SHP77 treated with DMSO at 0.1 percent for 48 hours (cell line): ENCODE measurements at places on chromosomes 1 and 21.

GRCh38 chr1:9996624-9997582 lies at the start of gene RBP7:
RBP7 (plus strand) TSS chr1:9997228; CDS start chr1:9997259, 31 bp downstream.
- no peak for DNase-seq

- DNase-seq, result no peak
These were observed 516 bp upstream of the NMNAT2 start for GRCh38 chr1:183418696-183419095.

DNA sequence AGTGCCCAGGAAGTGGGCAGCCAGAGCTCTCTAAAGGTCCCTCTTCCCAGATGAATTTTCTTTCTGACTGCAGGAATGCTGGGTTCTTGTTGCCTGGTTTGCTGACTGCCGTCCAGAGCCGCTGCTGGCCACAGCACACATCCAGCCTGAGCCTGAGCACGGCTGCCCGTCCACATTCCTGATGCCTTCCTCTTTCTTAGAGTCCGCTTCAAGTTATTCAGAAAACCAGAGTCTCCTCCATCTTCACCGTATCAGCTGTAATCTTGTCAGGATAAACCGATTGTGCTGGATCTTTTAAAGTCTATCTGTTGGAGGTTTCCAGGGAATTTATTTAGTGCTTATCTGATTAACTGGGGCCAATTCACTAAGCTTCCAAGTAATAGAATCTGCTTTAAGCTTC lies 84.8 kb upstream of the BCAR3 start:
- no peak for DNase-seq

GRCh38 chr1:215581896-215582295 lies 14.8 kb downstream of the KCTD3 start:
- no peak for DNase-seq

GRCh38 chr1:110165761-110166231 lies 15.5 kb downstream of the SLC6A17 start:
- DNase-seq, result no peak

DNA sequence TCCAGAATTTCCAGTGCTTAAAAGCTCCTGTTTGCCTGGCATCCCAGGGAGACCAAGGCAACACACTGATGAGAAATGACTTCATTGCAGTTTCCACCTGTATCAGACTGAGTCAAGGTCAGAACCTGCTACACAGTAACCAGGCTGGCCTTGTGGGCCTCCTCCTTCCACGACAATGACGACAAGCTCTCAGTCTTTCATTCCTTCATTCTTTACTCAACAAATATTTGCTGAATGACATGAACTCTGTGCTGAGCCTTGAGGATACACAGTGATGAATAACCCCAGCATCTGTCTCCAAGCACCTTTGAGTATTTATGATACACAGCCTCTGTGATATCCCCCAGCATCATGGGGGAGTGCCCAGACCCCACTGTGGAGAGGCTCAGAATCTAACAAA lies 8.9 kb upstream of the LCE5A start:
- DNase-seq, result no peak

DNA sequence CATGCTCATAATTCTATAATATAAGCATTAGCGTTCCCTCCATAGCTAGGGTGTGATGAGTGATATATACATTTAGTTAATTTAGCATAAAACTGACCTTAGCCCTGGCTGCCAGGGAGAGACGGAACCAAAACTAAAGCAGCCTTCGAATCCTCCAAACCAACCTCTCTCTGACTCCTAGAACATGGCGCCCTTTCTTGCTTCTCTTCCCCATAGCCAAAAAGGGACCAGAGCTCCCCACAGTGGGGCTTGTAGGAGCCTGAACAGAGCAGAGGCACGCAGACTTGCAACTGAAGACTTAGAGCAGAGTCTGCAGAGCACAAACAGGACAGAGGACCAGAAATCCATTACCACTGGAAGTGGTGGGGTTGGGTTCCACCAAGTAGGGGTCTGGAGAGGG lies 17.7 kb downstream of the IRF2BP2 start:
- DNase-seq, result no peak

GRCh38 chr1:208899438-208899837 lies 655.3 kb upstream of the PLXNA2 start:
- no peak for DNase-seq

DNA sequence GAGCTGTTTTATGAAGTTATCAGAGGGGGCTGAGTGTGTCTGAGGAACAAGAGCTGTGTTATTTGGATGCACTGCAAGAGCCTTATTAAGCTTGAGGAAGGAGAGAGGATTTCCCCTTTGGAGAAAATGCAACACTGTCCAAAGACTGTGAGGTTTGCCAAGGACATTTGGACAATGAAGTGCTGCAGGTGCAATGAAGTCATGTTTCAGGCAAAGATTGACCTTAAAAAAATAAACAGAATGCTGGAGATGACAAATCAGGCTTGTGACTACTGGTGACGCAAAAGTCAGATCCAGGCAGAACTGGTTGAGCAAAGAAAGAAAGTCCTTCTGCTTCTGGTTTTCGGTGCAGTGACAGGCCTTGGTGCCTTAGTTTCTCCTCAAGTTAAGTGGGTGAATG lies 125.2 kb upstream of the KIAA0040 start:
- no peak for DNase-seq

DNA sequence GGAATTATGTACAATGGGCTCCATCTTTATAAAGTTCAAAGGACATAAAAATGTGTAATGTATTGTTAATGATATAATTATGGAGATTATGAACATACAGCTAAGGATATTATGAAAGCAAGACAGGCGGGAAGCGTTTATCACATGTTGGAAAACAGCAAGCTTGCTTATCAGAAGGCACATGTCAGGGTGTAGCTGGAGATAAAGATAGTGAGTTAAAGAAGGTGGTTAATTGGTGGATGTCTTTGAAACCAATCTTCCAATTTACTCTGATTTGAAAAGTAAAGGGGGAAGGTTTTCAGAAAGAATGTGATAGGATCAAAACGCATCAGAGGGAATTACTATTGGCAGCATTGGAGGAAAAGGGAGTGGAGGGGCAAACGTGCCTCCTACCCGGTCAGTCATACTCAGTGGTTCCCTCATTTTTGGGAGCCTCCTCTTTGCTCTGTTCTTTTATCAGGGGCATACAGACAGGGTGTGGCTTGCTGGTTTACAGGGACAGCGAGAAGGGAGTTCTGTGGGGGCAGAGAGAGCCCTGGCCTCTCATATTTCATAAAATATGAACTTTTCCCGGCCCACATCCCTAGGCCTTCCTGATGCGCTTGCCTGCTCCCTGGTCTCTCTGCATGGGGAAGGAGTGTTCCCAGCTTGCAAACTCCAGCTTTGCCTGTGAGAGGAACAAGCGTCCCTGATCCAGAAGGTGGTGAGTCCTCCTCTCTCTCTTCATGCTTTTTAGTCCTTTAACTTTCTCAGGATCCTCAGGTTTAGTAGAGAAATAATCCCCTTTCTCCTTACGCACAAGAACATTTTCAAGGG lies 8.0 kb upstream of the SVBP start:
- no peak for DNase-seq

DNA sequence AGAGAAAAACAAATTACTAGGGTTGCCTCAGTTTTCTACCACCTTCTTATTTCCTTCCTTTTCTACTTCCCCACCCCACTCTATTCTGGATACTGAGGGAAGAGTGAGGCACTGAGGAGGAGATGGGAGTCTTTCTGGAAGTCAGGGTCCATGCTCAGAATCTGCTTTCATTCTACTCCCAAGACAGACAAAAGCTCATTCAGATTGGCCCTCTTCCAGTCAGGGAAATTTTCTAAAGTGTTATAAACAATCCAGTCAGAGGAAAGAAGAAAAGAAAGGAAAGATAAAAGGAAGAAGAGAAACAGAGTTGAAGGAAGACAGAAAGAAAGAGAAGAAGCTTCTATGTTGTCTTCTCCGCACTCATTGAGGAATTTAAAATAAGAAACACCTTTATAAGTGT lies 228.6 kb downstream of the COP1 start:
- DNase-seq, result no peak

GRCh38 chr1:52288286-52288685 lies 77.7 kb downstream of the CC2D1B start:
- DNase-seq, result no peak

DNA sequence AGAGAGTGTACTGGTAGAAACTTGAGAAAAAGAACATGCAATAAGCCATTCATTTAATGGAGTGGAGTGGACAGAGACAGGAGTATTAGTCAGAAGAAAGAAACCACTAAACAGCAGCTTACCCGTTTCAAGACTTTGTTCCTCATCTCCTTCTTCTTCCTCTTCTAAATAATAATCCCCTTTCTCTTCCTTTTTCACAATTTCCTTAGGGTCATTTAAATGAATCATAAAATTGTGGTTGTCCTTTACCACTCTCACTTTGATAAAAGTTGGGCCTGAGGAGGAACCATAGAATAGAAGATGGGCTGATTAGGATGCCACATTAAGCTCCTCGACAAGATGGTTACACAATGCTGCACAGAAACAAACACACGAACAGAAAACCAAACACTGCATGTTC lies 109.6 kb downstream of the WDR3 start:
- no peak for DNase-seq

DNA sequence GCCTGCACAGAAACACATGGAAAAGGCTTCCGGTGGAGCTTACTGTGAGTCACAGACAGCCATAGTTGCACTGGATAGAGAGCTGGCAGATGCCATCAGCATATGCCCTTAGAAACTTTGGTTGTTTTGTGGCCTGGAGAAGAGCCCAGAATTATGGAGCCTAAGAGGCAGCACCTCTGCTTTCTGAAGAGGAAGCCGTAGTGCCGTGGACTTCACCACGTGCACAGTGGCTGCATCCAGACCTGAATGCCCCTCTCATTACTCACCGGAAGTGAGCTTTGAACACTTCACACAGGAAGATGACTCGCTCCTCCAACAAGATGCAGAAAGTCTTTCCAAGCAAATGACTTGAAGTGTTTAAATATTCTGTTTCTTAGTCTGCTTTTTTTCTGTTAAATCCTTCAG lies 28.4 kb downstream of the JUN start:
- DNase-seq, result no peak

DNA sequence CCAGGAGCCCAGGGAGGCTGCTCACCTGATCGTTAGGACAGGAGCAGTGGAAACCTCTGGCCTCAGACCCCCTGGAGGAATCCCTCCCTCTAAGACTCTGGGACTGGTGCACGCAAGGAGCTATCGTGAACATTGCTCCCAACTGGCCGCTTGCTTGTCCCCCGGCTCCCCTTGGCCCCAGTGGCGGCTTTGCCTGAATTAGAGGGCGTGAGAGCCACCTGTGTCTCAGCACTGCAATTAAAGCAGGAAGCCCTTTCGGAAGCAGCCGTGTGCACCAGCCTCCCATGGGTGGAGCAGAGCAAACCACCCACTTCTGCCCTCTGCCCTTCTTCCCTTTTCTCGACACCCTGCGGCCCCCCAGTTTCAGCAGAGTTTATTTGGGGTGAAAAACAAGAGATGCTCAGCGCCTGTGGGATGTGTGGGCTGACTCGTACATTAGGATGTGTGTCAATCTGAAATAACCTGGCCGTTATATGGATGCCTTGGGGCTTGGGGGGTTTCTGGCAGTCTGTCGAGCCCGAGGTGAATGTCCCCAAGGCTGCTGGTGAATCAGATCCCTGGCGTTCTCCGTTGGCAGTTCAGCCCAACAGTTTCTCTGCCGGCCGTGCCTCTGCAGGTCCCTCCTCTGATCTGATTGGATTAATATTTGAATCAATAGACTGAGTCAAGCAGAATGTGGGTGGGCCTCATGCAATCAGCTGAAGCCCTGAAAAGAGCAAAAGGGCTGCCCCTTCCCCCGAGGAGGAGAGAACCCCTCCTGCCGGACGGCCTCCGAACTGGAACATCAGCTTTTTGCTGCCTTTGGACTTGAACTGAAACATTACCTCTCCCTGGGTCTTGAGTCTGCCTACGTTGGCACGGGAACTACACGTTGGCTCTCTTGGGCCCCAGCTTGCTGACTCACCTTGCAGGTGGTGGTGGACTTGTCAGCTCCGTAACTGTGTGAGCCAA lies 7.3 kb upstream of the UMODL1 start:
- DNase-seq, result no peak

- no peak for DNase-seq
These were observed 23.8 kb downstream of the CR1 start for GRCh38 chr1:207519505-207520399.

DNA sequence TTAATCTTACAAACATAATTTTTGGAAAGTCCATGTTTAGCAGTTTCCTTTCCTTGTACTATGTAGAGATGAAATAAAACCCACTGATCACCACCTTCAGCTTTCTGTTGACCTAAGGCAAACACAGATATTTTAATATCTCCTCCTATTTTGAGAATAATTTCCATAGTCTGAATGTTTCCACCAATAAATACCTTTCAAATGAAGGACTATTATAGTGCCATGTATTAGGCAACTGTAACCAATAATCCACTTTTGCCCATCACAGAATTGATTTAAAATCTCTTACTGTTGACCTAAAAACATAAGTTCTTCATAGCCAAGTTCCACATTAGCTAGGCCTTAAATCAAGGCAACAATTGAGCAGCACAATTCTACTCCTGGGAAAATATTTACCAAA lies 1.8 kb downstream of the CDC42BPA start:
- no peak for DNase-seq

GRCh38 chr1:163410073-163410999 lies 88.6 kb downstream of the NUF2 start:
- DNase-seq, result peak; percentile 42

- no peak for DNase-seq
These were observed 126.3 kb upstream of the CXADR start for GRCh38 chr21:17386498-17386897.

GRCh38 chr1:59718989-59719360 lies 95.8 kb upstream of the HOOK1 start:
- no peak for DNase-seq

GRCh38 chr1:176717066-176717750 lies 254.2 kb downstream of the PAPPA2 start:
- peak; percentile 5 for DNase-seq

DNA sequence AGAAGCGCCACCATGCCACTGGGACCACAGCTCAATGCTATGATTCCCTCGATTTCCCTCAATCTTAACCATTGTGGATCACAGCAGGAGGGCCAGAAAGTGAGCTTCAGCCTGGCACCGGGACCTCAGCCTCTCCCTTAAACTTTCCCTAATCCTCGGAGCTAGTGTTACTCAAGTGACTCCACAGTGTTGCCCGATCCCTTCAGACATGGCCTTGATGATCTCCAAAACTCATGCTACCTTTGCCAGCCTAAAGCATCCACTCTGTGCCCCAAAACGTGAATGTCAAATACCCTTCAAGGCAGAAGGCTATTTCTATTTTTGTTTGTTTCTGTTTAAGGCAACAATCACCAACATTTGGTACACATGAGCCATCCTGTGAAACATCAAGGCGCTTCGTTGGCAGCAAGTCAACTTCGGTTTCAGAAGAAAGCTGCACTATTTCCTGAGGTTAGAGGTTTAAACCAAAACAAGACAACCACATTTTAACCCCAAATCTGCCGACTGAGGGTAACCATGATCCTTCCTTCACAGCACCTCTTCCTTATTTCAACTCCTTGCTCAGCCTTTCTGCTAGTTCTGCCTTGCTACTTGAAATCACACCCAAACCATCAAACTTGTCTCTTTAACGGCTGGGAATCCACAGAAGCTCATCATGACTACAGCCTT lies 94.4 kb upstream of the KRTAP19-8 start:
- DNase-seq, result no peak
